ENCODE measurements at places on chromosomes 5 and 9. TPM values are rescaled to one million over a fixed set of nuclear protein-coding genes. Genes with fewer than 3 reads are reported as not detected.

- no peak for DNase-seq
Observed at GRCh38 chr5:171405615-171406014, 13.8 kb upstream of the FGF18 start.

Gene FOXD4L6
- 0.18 TPM for total RNA-seq

Gene MYOZ3
- total RNA-seq = 0.09 TPM

- DNase-seq = no peak
Observed at GRCh38 chr9:124399968-124400940, 15.0 kb downstream of the PSMB7 start.

Gene BTNL3
- total RNA-seq = not detected

DNA sequence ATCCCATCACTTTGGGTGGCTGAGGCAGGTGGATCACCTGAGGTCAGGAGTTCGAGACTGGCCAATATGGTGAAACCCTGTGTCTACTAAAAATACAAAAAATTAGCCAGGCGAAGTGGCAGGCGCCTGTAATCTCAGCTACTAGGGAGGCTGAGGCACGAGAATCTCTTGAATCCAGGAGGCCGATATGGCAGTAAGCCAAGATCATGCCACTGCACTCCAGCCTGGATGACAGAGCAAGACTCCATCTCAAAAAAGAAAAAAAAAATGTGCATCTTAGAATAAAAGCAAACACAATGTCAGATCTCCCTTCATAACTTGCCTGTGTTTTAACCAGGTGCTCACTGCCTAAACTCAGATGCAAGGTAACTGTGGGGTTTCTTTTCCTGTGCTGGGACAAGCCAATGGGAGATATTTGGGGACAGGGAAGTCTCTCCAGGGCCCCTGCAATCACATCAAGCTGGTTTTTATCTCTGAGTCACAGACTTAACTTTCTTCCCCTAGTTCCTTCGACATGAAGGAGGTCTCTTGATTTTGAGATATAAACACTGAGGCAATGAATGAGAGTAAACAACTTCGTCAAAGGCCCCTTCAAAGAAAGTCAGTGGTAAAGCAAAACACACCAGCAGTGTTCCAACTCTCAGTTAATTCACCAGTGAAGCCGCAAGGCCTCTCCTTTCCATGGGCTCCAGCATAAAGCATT is 99.1 kb downstream of the SNX18 start:
- DNase-seq = no peak

- DNase-seq = no peak
Observed at GRCh38 chr5:103565719-103566118, 3.1 kb upstream of the NUDT12 start.

All from activated T-helper 2 cell treated with anti-CD3 and anti-CD28 coated beads, Interferon-gamma antibody, Interleukin-2, Interleukin-4, amounts not matched to agents 10 μg/mL and 5 μg/mL and 100 μg/mL, durations not matched to agents 14 hours and 24 hours and 36 hours (primary cell).